ENCODE measurements at places on chromosomes 1 and 21.

DNA sequence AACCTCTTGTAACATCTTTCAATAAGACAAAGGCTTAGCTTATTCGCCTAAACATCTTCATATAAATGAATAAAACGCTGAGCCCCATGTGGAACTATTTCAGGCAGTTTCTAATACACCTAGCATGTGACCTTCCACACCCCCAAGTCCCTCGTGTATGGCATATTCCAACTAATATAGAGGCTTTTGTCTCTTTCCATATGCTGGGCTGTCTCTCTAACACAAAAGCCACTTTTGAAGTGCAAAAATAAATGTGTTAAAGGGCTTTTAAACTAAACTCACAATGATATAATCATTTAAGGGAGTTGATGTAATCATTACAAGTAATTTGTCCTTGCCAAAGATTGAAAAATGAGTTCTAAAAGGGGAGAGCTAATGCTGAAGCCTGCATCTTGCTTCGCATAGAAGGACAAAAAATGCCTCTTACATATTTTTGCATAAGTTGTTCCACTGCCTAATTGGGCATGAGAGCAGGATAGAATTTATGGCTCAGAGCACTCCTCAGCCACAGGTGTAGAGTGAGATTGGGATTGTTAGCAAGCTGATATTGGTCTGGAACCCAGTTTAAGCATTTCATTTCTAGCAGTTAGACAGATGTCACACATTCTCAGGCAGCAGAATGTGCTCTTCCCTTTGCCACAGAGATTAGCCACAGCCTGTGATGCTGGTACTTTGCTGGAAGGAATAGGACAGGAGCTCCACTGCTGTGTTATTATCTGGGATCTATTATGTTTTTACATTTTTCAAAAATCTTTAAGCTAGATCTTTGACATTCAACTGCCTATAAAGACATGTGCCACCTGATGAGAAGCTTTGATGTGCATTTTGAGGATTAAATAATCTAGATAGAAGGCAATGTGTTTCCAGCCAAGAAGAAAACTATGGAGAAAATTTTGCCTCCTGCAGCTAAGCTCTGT, 1044.4 kb downstream of the ADGRL2 start:
- DNase-seq, result no peak

DNA sequence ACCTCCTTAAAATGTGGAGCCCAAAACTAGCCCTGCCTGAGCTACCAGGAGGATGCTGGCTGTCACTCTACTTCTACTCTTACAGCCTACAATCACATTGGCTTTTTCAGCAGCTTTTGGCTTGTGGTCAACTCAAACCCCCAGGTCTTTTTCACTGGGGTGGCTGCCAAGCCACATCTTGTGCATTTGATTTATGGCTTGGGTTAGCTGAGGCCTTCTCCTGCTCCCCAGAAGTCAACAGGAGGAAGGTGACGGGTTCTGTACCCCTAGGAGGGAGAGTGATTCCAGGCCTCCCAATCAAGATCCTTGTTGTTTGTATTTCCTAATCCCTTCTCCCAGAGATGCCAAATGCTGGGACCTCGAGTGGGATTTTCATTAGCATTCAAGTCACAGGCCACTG, 124.3 kb downstream of the LACTBL1 start:
- no peak for DNase-seq

DNA sequence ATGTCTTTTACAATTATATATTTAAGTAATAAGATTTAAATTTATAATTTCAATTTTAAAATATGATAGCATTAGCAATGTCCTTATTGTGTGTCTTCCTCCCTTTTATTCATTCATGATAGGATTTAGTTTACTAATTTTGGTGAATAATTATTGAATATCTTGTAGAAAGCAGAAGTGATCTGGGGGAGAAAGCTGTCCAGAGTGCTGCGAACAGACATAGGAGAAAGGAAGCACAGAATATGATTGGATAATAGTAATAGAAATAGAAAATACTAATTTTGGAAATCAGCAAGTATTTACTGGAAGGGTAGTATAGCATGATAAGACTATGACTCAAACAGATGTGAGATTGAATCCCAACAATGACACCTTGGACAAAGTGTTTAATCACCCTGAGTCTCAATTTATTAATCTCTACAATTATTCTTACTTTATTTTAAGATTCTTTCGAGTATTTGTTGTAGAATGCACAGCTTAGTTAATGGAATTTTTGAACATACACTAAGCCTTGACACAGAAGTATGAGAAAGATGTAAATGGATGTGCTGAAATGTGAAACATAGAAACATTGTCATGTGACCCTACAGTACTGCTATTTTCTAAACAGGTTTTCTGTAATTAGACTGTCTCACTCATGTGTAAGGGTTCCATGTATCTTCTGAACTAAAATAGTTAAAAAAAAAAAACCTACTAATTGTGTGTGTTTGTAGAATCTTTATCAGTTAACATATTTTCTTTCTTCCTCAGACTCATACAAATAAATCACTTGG, 7.9 kb downstream of the SH3GLB1 start:
- no peak for DNase-seq

DNA sequence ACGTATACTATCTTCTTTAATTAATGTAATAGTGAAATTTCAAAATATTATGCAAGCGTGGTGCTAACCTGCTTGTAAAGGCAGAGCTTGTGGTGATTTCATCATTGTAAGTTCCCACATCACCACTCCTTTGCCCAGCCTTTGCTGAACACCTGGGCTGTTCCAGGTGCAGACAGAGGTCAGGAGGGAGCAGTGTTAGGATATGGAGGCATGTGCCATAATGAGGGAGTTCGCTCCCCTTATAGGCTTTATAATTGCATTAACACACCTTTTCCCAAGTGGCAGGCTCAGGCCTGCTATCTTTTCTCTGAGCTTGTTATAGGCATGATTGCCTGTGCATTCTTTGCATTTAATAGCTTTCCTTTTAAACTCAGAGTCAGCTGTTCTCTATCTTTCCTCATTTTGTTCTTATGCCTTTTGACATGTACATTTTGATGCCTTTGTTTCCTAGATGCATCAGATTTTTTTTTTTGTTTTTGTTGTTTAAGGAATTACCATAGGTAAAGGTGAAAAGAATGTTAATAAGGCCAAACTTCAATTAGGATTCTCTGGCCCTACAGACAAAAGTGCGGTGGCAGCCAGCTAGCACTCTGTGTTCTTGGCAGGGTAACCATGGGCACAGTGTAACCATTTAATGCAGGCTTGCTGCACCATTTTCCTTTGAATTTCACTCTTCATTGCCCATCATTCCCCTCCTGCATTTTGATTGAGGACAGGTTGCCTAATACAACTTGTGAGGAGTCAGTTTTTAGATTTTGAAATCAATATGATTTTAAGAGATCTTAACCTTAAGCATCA, 12.6 kb downstream of the NPL start:
- no peak for DNase-seq

DNA sequence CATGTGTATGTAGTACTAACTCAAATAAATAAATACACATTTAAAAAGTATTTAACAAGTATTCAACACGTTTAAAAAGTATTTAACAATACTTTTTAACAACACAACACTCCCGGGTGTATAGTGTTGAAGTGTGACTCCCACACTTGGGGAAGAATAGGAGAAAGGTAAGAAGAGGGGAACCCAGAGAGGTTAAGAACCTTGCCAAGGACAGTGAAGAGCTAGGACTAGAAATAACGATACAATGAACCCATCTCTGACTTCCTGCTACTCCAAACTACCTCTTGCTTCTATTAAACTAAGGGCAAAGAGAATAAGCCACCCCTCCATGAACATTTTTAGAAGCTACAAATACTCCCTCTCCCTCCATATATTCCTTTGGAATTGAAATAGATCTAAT, 1.7 kb upstream of the GFI1 start:
- DNase-seq, result no peak

All from stimulated activated CD8-positive, alpha-beta memory T cell treated with anti-CD3 and anti-CD28 coated beads, Interleukin-15, amount 100 ng/mL, for 24 hours (primary cell).